Skeletal muscle cell (primary cell): ENCODE measurements at places on chromosomes 5 and 9.

DNA sequence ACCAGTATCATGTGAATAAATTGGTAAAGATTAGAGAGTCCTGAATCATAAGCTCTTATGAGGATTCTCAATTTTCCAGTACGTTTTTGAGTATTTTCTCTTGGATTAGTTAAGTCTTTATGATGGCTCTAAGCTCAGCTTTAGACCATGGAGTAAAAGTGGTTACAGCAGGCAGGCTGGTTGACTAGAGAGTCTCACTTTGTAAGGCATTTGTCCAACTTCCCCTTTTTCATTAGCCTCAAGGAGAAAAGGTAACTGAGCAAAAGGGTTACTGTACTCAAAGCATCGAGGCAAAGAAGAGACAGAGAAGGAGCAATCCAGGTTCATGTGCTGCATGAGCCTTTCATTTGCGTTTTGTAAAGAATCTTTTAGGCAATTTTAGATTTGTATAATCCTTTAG, 8.5 kb downstream of the NOP16 start:
- no peak for DNase-seq

- DNase-seq = no peak
Observed at GRCh38 chr9:116547729-116548426, 139.2 kb upstream of the TRIM32 start.

GRCh38 chr5:17434982-17435381, 63.0 kb upstream of the TAF11L2 start:
- no peak for DNase-seq

DNA sequence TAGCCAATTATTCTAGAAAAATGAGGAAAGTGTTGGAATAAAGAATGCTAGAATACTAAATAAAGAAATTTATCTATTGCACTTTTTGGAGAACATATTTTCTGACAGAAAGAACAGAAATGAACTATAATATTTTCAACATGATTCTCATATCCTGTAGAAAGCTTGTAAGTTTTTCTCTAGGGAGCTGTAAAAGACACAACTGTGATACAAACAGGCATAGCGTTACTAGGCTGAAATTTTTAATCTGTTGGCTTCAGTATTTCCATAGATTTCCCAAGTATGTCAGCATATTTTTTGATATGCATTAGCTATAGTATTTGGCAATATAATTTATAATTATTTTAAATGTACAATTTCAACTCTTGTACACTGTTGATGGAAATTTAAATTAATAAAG, 31.3 kb downstream of the ANXA1 start:
- DNase-seq = no peak

- DNase-seq = no peak
Observed at GRCh38 chr9:24011009-24011717, 185.1 kb upstream of the ELAVL2 start.

DNA sequence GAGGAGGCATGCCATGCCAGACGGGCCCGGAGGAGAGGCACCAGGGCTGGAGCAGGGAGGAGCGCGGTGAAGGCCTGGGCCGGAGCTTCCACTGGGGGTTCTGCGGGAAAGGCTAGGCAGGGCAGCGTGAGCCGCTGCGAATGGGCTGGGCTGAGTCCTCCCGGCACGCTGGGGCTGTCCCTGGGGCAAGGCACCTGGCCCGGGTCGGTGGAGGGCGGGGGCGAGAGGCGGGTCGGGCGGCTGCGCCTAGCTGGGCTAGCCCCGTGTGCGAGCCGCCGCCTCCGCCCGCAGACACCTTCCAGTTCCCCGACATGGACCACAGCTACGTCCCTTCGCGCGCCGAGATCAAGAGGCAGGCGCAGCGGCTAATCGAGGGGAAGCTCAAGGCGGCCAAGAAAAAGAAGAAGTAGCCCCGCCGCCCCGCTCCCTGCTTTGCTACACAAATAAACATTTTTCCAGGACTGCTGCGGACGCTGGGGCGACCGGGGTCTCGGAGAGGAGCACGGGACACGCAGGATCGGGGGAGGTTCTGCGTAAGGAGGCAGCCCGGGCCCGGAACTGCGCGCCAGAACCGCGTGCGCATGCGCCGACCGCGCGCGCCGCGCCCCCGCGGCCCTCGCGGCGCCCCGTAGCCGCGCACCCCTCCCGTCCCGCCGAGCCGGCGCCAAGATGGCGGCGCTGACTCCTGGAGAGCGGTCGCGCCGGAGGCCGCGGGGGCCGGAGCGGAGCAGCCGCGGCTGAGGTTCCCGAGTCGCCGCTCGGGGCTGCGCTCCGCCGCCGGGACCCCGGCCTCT, at the start of gene RABL6:
Gene RABL6 (plus strand): TSS at position 668 of the 794 bp plus-strand sequence. CDS start 249 bp downstream, outside the sequence.
- DNase-seq = no peak

DNA sequence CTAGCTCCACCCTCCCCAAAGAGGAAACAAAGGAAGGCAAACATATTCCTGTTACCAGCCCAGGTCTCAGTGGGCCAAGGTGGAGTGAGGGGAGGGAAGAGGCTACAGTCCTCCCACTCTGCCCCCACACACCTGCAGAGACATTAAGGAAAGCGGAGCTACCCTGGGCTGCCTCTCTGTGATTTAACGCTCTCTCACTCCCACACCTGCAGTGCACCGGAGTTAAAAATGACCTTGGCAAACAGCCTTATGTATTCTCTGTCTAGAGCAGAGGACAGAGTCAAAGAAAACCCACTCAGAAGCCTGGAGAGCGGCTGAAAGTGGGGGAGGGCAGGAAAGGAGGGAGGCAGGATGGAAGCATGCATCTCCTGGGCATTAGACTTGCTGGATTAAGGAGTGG, 32.7 kb downstream of the KCNIP1 start:
- no peak for DNase-seq

GRCh38 chr9:37325778-37326177, 96.7 kb upstream of the GRHPR start:
- no peak for DNase-seq

- no peak for DNase-seq
Observed at GRCh38 chr9:112884101-112884500, 6.6 kb downstream of the SLC46A2 start.

- no peak for DNase-seq
Observed at GRCh38 chr9:125867751-125868415, 120.7 kb downstream of the PBX3 start.

GRCh38 chr5:72694856-72695255, 121.6 kb upstream of the TNPO1 start:
- no peak for DNase-seq

DNA sequence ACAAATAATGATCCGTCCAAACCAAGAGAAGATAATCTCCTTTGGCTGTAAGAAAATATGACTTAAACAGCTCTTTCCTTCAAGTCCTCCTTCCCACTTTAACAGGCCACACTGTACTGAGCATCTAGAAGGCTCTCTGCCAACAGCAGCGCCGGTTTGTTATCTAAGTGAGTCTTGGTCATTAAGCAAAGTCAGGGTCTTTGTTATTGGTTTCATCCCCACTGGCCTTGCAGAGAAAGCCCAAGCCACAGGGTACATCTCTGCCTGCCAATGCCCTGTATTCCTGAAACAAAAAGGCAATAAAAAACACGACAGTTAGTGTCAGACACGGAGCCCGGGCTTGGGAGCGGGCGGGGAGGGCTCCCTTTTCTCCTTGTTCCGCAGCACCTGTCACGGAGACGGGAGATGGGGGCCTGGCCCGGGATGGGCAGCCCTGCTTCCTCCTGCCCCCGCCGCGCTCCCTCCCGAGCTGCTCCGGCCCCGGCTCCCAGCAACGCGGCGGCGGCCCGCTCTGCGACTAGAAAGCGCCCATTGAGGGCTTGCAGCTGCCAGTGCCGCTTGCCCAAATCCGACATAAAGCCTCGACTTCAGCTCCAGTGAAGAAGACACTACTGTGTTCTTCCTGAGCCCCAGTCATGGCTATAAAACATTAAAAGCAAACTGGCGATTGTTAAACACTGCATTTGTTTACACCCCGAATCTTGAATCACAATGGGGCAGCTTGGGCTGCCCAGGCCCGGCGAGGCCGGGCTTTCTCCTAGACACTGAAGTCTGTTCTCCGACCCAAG, 28.1 kb upstream of the PIK3R1 start:
- no peak for DNase-seq

GRCh38 chr5:158286827-158287226, 427.9 kb upstream of the CLINT1 start:
- no peak for DNase-seq

- peak; percentile 54 for DNase-seq
Observed at GRCh38 chr9:106420511-106420944, 442.4 kb upstream of the ZNF462 start.

DNA sequence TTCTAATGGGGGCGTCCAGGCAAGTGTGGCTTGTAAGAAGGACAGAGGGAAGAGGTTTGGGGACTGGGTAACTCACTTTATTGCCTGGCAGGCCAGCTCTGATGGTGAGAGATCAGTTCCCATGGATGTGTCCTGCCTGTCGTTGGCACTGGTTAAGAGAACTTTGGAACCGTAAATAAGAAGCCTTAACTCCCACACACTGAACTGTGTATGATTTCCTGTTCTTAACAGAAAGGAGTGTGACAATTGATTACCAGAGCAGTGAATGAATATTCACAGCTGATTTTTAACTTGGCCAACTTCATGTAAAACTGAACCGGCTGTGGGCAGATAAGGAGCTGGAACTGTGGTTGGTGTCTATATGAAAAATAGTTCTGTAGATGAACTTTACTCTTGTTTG, 63.2 kb downstream of the MEGF10 start:
- DNase-seq = no peak

DNA sequence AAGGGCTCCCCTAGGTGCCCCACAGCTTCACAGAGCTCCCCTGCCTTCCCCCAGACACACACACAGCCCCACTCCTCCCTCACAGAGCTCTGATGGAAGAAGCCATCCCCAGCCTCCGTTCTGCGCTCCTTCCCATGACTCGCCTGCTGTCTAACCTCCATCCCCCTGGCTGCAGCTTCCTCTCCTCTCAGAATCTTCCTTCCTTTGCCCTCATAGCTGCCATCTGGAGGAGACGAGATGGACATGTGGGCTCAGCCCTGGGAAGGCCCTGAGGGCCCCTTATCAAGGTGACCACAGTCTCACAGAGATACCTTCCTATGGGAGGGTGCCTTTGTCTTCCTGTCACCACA, 94.3 kb downstream of the PCDH1 start:
- DNase-seq = no peak

GRCh38 chr5:107040907-107041306, 629.8 kb downstream of the EFNA5 start:
- no peak for DNase-seq

DNA sequence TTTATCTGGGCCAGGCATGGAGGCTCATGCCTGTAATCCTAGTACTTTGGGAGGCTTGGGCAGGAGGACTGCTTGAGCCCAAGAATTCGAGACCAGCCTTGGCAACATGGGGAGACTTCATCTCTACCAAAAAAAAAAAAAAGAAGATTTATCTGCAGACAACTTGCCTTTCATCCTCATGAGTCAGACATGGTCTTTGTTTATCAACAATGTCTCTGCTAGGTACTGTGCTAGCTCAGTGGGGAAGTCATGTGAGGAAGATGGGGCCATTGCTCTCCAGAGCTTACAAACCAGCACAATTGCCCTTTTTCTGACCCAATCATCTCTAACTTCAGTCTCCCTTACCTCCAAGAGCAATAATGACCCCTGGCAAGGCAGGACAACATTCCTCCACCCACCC, 1.6 kb downstream of the URM1 start:
- DNase-seq = no peak

GRCh38 chr9:37995348-37995737, 73.7 kb downstream of the SHB start:
- no peak for DNase-seq

DNA sequence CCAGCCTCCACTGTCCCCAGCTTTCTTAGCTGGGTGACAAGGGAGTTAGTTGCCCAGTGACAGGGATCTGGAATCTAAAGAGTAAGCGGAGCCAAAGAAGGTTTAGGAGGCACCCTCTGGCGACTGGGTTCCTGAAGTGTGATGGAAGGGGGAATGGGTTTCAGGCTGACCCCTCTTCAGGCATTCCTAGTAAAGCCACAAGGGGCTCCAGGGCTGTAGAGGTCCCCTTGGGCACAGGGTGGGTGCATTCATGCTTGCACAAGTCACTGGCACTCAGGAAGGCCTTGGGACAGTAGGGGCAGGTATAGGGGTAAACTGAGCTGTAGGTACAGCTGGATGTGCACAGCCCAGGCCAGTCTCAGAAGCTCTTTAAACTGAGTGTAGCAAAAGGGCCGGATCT, 74.2 kb downstream of the CPLANE1 start:
- DNase-seq = no peak

GRCh38 chr9:87512311-87512710, 14.6 kb downstream of the DAPK1 start:
- no peak for DNase-seq

DNA sequence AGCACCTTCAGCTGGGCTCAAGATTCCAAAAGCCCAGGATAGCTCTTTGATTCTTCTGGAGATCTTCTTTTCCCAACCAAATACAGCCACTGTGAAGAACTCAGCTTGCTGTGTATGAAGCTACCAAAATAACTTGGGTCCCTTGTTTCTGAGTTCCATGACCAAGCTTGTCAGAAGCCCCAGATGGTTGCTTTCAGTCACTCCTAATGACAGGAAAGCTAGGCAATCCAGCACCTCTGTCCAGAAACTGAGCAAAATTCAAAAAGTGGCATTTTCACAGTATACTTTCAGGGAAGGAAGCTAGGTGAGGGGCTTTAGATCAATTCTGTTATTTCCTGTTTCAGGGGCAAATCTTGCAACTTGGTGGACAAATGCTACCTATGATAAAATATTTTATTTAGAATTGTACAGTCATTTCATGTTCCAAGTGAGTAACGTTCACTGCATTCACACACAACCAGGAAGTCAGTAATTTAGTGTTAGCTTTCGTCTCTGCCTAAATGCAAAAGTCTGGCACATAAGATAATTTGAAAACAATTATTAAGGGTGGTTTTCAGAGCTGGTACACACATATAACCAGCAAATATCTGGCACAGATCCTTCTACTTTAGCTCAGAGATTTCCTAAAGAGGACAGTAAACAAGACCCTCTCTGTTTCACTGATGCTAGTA, 330.1 kb downstream of the GLIS3 start:
- no peak for DNase-seq

DNA sequence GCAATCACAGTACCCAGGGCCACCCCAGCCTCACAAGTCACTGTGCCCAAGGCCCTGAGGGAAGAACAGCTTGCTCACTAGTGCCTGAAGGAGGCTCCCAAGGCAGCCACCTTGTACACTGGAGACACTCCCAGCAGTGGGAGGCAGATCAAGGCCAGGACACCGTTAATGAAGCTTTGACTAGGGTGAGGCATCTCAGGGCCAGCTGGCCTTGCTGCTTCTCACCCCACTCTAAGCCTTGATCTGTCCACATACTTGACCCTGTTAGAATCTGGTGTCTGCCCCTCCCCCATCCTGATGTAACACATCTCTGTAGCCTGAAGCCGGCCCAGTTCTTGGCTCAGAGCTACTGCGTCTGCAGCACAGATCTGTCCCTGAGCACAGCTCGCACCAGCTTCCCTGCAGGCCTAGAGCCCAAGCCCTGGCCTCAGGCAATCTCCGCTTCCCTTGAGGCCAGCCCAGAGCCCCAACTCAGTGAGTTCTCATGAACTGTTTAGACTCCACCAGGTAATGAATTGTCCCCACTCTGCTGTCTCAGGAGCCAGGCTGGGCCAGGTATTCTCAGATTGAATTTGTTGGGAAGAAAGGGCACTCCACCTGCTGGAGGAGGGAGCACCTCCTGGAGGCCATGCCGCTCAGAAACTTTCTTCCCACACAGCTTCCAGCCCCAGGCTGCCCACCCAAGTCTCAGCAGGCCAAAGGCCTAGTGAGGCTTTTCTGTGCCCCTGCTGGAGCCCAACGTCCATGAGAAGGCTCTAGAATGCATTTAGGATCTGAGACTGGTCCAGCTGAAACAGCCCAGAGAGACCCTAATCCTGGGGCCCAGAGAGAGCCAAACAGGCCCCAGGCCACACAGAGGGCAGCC, 13.4 kb upstream of the JADE2 start:
- peak; percentile 28 for DNase-seq

GRCh38 chr9:117535973-117536372, 121.1 kb upstream of the ASTN2 start:
- no peak for DNase-seq
